ENCODE measurements at places on chromosomes 7 and 10.

GRCh38 chr10:3787016-3787400 lies 2.0 kb upstream of the KLF6 start:
- DNase-seq = no peak

DNA sequence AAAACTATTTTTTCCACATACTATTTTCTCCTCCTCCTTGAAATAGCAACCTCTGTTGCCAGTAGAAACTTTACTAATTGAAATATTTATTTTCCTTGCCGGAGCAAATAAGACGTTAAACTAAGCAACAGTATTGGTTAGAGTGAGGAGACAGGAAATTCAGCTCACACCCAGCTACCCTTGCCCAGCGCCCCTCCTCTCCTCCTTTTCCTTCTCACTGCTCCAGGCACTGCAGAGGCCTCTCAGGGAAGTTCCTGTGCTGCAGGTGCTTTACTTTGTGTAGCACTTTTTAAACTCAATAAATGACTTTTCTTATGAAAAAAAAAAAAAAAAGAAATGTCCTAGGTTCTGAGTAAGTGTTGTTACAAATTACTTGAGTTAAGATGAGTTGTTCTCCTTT lies 134.0 kb downstream of the SEMA3E start:
- no peak for DNase-seq

GRCh38 chr10:4024027-4024426 lies 239.0 kb upstream of the KLF6 start:
- DNase-seq = no peak

DNA sequence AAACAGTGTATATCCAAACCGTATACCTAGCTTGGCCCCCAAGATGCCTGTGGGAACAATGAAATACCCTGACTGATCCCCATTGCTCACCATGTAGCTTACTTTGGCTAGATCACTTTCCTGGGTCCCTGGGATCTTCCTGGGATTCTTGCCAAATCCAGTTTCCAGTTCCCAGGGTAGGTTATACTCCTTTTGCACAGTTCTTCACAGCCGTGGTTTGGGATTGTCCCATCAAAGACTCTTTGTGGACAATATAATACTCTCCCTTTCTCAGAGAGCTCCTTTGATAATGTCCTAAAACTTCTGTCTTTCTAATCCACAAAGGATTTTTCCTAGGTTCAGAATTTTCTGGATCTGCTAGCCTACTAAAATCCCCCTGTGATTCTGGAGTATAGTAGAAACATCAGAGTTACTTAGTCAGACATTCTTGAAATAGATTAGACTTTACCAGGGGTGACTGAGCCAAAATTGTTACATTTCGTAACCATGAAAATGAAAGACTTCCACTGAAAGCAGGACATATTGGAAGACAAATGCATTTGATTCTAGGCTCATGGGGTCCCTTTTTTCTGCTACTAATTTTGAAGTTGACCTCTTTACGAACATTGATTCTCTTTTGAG lies 388.3 kb upstream of the ETV1 start:
- DNase-seq = no peak

- DNase-seq = peak; percentile 67
Measured at GRCh38 chr7:131052285-131052904, 275.3 kb upstream of the MKLN1 start.

- no peak for DNase-seq
Measured at GRCh38 chr7:1845536-1846311, 175.6 kb downstream of the ELFN1 start.

GRCh38 chr10:2214805-2215204 lies 477.5 kb upstream of the ADARB2 start:
- DNase-seq = no peak

GRCh38 chr7:84196084-84196503 lies 1.5 kb upstream of the SEMA3A start:
- DNase-seq = no peak

GRCh38 chr10:35271086-35271858 lies 65.0 kb upstream of the CCNY start:
- no peak for DNase-seq

Measured in hematopoietic multipotent progenitor cell treated with erythropoietin and hydrocortisone succinate and interleukin-3 and kit ligand, for 4 days (in vitro differentiated cells).